ENCODE measurements at places on chromosomes 11 and 22.

DNA sequence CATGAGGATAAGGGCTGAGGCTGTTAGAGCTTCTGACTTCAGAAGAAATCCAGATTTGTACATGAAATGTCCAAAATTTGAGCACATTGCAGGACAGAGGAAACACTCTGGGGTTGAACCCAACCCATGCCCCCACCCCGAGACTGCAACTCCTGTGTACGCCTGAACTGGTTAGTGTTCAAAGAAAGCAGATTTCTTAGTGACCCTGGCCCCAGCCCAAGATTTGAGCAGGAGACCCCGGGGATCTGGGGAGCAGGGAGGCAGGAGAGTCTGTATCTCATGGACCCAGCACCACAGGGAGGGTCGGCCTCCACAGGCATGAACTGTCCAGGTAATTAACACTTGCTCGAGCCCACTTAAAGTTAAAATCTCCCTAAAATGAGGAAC is 69.3 kb upstream of the WNT7B start:
- DNase-seq: no peak

GRCh38 chr11:33642461-33643166 is 58.0 kb downstream of the C11orf91 start:
- no peak for DNase-seq

GRCh38 chr22:20128902-20129746 is 2.5 kb upstream of the ZDHHC8 start:
- DNase-seq: no peak

GRCh38 chr11:25587496-25587895 is 744.4 kb upstream of the ANO3 start:
- DNase-seq: no peak

GRCh38 chr22:49264696-49265095 is 563.0 kb downstream of the BRD1 start:
- no peak for DNase-seq

Measured in NCI-H748 treated with DMSO at 0.1 percent for 48 hours (cell line).